Naive B cell (primary cell): ENCODE measurements at places on chromosomes 13 and 19.

GRCh38 chr13:101535192-101535746 lies 82.8 kb downstream of the ITGBL1 start:
- no peak for DNase-seq

- peak; percentile 41 for DNase-seq
These were observed 65.1 kb downstream of the KCNRG start for GRCh38 chr13:50080203-50080910.

DNA sequence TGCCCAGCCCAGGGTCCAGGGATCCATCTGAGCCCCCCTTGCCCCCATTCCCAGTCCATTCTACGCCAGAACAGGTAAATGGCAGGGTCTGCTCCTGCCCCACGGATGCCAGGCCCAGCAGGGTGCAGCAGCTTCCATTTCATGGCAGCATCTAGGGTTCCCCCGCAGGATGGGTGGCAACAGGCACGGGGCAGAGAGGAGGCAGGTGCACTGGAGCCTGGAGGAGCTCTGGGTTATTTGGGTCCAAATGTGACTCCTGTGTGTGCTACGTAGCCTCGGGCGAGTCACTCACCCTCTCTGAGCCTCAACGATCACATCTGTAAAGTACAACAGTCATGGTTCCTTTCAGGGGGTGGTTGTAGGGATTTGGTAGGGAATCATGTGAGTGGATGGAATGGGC lies 27.4 kb downstream of the IL12RB1 start:
- DNase-seq: no peak

- no peak for DNase-seq
These were observed 200.9 kb upstream of the RFC3 start for GRCh38 chr13:33617055-33617454.
